Articular chondrocyte of knee joint (primary cell): ENCODE measurements at places on chromosomes 7 and 10. TPM values are rescaled to one million over a fixed set of nuclear protein-coding genes. Genes with fewer than 3 reads are reported as not detected.

Gene HTR5A
- not detected in 2 replicates for total RNA-seq

Gene GFRA1
- 8.9 and 22.7 TPM in 2 replicates for total RNA-seq

Gene KCTD7
- 12.4 and 14.0 TPM in 2 replicates for total RNA-seq

Gene PVRIG
- total RNA-seq, result not detected in 2 replicates

Gene NPY4R
- not detected in 2 replicates for total RNA-seq

Gene PLPP4
- total RNA-seq, result 0.13 and 0.43 TPM in 2 replicates
